ENCODE measurements at places on chromosomes 5 and 9.

DNA sequence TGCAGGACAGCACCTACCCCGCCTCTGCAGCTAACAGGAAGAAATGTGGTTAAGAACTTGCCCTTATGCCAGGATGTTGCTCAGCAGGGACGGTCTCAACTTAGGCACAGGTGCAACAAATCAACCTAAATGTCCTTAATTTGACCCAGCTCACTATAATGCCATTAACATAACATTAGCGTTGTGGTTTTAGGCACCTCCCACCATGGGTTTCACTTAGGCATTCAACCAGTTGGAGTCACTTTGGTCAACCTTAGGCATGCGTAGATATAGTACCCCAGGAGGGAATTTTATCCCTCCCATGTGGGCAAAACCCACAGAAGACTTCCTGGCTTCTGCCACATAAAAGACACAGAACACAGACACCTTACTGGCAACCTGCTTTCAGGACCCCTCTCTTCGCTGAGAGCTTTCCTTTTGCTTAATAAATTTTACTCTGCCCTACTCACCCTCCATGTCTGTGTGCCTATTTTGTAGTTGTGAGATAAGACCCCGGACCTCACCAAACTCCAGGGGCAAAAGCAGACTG is 8.7 kb upstream of the ERAP1 start:
- peak overlapping the region; percentile 56 for H3K27ac ChIP-seq
- DNase-seq: peak; percentile 78
- peak overlapping the region; percentile 59 for H3K4me3 ChIP-seq
- no peaks in the 10 kb centered on the region for H3K27me3 ChIP-seq

GRCh38 chr9:104915753-104916152 is 12.2 kb downstream of the ABCA1 start:
- no peaks in the 10 kb centered on the region for H3K27me3 ChIP-seq
- H3K4me3 ChIP-seq: no peak overlapping the region
- H3K27ac ChIP-seq: no peak overlapping the region

- no peak for DNase-seq
- peaks cover 17% of the 10 kb centered on the region for H3K36me3 ChIP-seq
- no peak overlapping the region for H3K27ac ChIP-seq
- H3K4me3 ChIP-seq: no peak overlapping the region
- H3K27me3 ChIP-seq: no peaks in the 10 kb centered on the region
Measured at GRCh38 chr5:176899946-176900779, 1.0 kb upstream of the HK3 start.

GRCh38 chr5:110768138-110768860 is 29.5 kb downstream of the SLC25A46 start:
- H3K27me3 ChIP-seq: no peaks in the 10 kb centered on the region
- H3K36me3 ChIP-seq: no peaks in the 10 kb centered on the region
- H3K4me3 ChIP-seq: no peak overlapping the region
- no peak for DNase-seq
- H3K4me1 ChIP-seq: no peaks in the 10 kb centered on the region

DNA sequence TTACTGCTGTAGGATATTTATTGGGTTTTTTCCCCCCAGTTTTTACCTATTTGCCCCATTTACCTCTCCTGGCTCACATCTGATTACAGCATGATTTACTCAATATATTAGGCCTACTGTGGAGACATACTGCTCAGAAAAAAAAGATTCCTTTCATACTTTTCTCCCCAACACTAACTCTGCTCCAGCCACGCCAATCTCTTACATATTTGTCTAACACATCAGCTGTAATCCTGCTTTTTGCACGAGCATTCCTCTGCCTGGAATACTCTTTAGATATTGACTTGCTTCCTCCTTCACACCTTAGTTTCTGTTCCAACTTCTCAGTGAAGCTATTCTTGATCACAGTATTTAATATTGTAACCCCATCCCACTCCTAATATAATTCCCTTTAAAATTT is 158.1 kb upstream of the VCAN start:
- H3K36me3 ChIP-seq: no peaks in the 10 kb centered on the region
- no peak overlapping the region for H3K27ac ChIP-seq
- DNase-seq: no peak
- no peaks in the 10 kb centered on the region for H3K27me3 ChIP-seq
- no peaks in the 10 kb centered on the region for H3K4me1 ChIP-seq

GRCh38 chr5:56012281-56012963 is 17.7 kb upstream of the IL6ST start:
- peak overlapping the region; percentile 9 for H3K4me3 ChIP-seq
- H3K27me3 ChIP-seq: no peaks in the 10 kb centered on the region
- H3K4me1 ChIP-seq: peaks cover 28% of the 10 kb centered on the region
- H3K27ac ChIP-seq: no peak overlapping the region
- DNase-seq: no peak

DNA sequence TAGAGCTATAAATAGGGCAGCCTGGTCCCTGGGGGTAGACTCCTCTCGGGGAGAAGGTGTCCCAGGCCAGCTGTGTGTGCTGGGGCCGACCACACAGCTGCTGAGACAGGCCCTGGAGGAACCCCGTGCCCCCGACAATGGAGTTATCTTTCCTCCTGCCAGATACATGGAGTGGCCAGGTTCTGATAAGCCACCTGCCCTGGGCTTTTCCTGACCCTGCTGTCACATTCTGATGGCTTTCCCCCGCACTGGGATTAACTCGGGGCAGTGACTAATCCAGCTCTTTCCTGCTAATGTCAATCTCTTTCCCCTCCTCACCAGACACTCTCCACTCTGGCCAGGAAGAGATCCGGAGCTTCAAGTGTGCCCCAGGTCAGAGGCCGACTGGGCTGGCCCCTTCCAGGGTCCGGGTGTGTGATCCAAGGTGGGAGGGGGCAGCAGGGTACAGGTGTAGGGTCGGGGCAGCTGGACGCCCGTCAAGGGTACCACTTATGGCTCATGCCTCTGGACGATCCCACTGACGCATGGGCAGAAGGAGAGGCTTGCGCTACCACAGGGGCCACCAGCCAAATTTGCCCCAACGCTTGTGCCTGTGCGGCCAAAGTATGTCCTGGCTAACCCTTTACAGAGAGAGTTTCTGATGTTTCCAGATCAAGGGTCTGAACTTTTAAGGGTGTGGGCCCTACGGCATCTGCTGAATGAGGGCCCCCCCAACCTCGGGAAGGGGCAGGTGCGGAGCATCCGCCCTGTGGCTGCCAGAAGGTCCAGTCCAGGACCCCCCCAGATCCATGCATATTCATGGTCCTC is 20.6 kb upstream of the COL5A1 start:
- H3K27me3 ChIP-seq: no peaks in the 10 kb centered on the region
- DNase-seq: no peak
- H3K36me3 ChIP-seq: no peaks in the 10 kb centered on the region
- no peak overlapping the region for H3K27ac ChIP-seq
- no peak overlapping the region for H3K4me3 ChIP-seq

- DNase-seq: no peak
- no peak overlapping the region for H3K4me3 ChIP-seq
- H3K27me3 ChIP-seq: peaks cover 6% of the 10 kb centered on the region
- H3K27ac ChIP-seq: peak overlapping the region; percentile 24
- H3K4me1 ChIP-seq: no peaks in the 10 kb centered on the region
- H3K36me3 ChIP-seq: no peaks in the 10 kb centered on the region
Measured at GRCh38 chr9:90801973-90802322, 329 bp downstream of the SYK start.

DNA sequence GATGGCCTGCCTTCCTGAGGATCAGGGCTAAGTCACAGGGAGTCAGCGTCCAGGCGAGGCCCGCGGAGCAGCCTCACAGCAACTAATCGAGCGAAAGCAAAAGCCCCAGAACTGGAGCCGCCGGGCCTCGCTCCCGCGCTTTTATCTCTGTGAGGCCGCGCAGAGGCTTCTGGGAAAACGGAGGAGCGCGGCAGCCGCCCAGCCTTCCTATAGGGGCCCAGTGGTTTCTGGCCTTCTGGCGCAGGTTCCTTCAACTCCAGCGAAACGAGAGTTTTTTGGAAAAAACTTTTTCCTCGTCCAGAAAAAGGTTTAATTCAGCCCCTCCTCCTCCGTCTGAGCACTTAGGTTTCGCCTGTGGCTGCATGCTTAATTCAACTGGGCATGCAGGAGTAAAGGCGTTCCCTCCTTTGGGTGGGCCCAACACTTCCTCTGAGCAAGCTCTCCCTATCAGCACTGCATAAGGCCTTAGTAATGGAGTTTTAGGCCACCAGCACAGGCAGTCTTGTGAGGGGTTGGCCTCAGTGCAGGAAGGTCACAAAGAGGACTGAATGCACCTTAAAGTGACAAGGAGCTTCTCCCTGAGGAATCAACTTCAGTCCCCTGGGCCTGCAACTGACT is at the start of gene MEIKIN:
Gene MEIKIN (minus strand): TSS at position 113 of the 618 bp plus-strand sequence. CDS start 158 bp downstream, outside the sequence.
- no peaks in the 10 kb centered on the region for H3K4me1 ChIP-seq
- H3K4me3 ChIP-seq: no peak within 1 kb of the TSS
- no peak within 1 kb of the TSS for H3K27ac ChIP-seq

DNA sequence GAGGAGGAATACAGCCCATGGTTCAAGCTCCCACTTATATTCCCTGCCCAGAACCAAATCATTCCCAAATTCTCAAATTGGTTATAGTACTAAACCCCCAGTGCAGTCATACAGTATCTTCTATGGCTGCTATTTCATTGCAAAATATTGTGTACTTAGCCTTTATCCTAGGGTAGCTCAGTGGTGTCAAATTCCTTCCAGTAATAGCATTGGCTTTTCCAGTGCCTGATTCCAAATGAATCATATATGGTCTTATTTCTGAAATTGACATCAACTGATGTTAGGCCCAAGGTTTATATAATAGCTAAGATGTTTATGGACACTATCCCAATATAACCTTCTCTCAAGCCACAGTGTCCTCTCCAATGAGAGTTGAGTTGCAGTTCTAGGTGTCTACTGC is 256.7 kb downstream of the NDUFS4 start:
- no peak overlapping the region for H3K4me3 ChIP-seq
- no peak for DNase-seq
- H3K27ac ChIP-seq: no peak overlapping the region
- H3K27me3 ChIP-seq: no peaks in the 10 kb centered on the region

DNA sequence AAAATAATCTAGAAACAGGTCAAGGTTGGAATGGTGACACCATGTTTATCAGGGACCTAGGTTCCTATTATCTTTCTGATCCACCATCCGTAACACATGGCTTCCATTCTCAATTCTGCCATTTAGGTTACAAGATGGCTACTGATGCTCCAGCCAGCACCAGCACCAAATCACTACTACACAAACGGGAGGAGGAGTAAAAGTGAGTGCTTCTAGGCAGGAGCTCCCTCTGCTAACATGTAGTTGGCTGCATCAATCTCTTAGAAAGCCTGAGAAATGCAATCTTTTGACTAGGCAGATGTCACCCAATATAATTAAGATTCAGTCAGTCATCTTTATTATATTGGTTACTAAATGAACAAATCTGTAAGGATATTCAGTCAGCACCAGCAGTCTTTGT is 515.9 kb downstream of the RAB3C start:
- no peak overlapping the region for H3K27ac ChIP-seq
- no peaks in the 10 kb centered on the region for H3K36me3 ChIP-seq
- H3K4me3 ChIP-seq: no peak overlapping the region
- peaks cover 17% of the 10 kb centered on the region for H3K4me1 ChIP-seq
- DNase-seq: no peak

DNA sequence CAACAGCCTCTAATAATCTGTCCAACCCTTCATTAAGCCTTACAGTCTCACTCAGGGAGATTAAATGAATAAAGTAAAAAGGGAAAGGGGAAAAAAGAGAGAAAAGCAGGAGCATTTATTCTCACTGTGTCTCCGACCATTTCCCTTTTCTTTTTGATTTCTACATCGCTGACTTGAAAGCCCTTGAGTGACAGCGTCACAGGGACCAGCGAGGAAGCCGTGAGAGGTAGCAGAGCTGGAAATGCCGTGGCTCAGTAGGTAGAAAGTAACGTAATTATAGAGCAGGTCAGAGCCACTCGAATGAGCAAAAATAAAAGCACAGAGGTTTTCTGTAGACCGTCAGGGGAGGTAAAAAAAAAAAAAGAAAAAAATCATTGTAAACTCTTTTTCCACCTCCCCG is 52.4 kb downstream of the ASS1 start:
- no peaks in the 10 kb centered on the region for H3K36me3 ChIP-seq
- no peaks in the 10 kb centered on the region for H3K4me1 ChIP-seq
- no peak overlapping the region for H3K4me3 ChIP-seq
- no peak for DNase-seq
- no peaks in the 10 kb centered on the region for H3K27me3 ChIP-seq
- H3K27ac ChIP-seq: no peak overlapping the region

- no peak overlapping the region for H3K27ac ChIP-seq
- H3K4me3 ChIP-seq: no peak overlapping the region
- H3K4me1 ChIP-seq: no peaks in the 10 kb centered on the region
Measured at GRCh38 chr9:27003426-27004077, 1.9 kb downstream of the LRRC19 start.

GRCh38 chr5:173015598-173016455 is 32.3 kb downstream of the ATP6V0E1 start:
- DNase-seq: no peak
- no peak overlapping the region for H3K27ac ChIP-seq
- H3K4me3 ChIP-seq: no peak overlapping the region

- no peaks in the 10 kb centered on the region for H3K27me3 ChIP-seq
- no peak overlapping the region for H3K27ac ChIP-seq
- H3K36me3 ChIP-seq: no peaks in the 10 kb centered on the region
- H3K4me1 ChIP-seq: no peaks in the 10 kb centered on the region
- H3K4me3 ChIP-seq: no peak overlapping the region
- no peak for DNase-seq
Measured at GRCh38 chr5:10106806-10107205, 142.9 kb downstream of the ATPSCKMT start.

DNA sequence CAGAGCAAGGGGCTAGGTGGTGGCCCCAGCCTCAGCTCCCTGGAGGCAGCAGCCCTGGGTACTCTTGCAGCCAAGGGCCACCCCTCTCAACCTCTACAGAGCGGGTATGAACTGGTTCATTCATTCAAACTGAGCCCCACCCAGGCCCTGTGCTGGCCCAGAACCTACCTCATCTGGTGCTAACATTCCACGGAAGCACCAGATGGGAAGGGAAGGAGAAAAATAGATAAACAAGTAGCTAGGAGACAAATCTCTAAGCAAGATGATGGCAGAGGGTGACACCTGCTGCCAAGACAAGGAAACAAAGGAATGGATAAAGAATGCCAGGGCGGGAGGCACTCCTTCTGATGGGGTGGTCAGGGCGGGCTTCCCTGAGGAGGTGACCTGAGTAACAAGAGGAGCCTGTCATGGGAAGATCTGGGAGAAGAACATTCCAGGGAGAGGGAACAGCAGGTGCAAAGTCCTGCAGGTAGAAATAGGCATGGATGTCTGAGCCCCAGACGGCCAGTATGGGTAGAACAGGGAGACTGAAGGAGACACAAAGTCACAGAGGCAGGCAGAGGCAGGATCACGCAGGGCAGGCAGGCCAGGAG is 6.1 kb downstream of the ST6GALNAC4 start:
- no peaks in the 10 kb centered on the region for H3K27me3 ChIP-seq
- H3K36me3 ChIP-seq: peaks cover 9% of the 10 kb centered on the region
- H3K27ac ChIP-seq: no peak overlapping the region
- DNase-seq: no peak

- H3K27ac ChIP-seq: no peak overlapping the region
- H3K4me3 ChIP-seq: no peak overlapping the region
- no peaks in the 10 kb centered on the region for H3K27me3 ChIP-seq
Measured at GRCh38 chr5:83096660-83097339, 19.5 kb downstream of the XRCC4 start.

GRCh38 chr5:124451721-124452383 is 294.6 kb downstream of the ZNF608 start:
- DNase-seq: no peak
- H3K36me3 ChIP-seq: no peaks in the 10 kb centered on the region
- H3K27me3 ChIP-seq: no peaks in the 10 kb centered on the region
- no peaks in the 10 kb centered on the region for H3K4me1 ChIP-seq
- H3K4me3 ChIP-seq: no peak overlapping the region

Data from CD8-positive, alpha-beta memory T cell (primary cell).